HS-5 (cell line): ENCODE measurements at places on chromosomes 5 and 9.
A peak's percentile ranks its signal among the peaks of the same experiment; 100 is the strongest.

DNA sequence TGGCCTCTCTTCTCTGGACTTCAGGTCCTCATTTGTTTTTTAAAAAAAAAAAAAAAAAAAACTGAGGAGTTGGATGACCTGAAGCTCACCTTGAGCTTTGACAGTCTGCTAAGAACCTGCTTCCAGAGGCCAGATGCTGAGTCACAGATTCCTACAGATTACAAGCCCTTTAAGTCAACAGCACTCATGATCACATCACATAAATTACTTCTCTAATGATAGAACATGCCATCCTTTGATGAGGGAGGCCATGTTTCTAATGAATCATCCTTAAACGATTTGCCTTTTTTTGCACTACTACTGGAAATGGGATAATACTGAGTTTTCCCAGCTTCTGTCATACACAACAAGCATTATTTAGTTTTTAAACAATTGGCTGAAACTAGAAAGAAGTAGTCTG lies 34.2 kb upstream of the MYOT start:
- peak; percentile 71 for DNase-seq

GRCh38 chr5:139955053-139955605 lies 88.0 kb downstream of the NRG2 start:
- no peak for DNase-seq

GRCh38 chr9:118652258-118652657 lies 717.0 kb downstream of the BRINP1 start:
- DNase-seq: no peak

DNA sequence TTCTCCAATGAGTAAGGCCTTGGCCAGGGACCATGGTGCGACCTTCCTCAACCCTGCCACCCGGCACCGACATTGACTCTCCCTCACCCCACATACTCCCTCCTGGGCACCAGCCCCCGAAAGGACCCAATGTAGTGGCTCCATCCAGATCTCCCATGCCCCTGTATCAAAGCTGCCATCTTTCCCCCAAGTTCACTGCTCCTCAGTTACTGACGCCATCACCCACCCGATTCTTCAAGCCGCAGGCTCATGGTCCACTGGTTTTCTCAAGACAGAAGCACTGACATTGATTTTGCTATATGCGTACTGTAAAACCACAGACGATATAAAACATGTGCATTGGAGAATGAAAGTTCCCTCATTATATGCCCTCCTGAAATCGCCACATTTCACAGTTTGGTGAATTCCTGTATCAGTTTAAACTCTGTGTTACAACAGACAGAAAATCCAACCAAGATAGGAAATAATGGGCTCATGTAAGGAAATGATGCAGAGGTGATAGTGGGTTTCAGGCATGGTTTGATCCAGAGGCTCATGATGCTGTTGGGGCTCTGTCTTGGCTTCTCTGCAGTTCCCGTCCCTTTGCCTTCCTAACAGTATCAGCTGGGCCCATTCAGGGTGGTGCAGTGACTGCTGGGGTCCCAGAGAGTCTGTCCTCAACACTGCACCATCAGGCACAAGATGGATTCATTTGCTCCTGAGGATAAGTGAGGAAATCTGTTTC lies 207.3 kb upstream of the IER5L start:
- DNase-seq: no peak

GRCh38 chr9:91802391-91802790 lies 147.6 kb downstream of the ROR2 start:
- no peak for DNase-seq

GRCh38 chr5:18102733-18103132 lies 468.5 kb downstream of the TAF11L14 start:
- no peak for DNase-seq

- peak; percentile 91 for DNase-seq
Observed at GRCh38 chr9:89154651-89155336, 23.8 kb downstream of the SHC3 start.

GRCh38 chr5:100516285-100516684 lies 18.9 kb upstream of the FAM174A start:
- DNase-seq: no peak

- no peak for DNase-seq
Observed at GRCh38 chr9:6735422-6735821, 22.4 kb upstream of the KDM4C start.

- DNase-seq: no peak
Observed at GRCh38 chr9:32161720-32162119, 222.7 kb upstream of the ACO1 start.

- no peak for DNase-seq
Observed at GRCh38 chr5:68875351-68875750, 218.5 kb upstream of the SLC30A5 start.

DNA sequence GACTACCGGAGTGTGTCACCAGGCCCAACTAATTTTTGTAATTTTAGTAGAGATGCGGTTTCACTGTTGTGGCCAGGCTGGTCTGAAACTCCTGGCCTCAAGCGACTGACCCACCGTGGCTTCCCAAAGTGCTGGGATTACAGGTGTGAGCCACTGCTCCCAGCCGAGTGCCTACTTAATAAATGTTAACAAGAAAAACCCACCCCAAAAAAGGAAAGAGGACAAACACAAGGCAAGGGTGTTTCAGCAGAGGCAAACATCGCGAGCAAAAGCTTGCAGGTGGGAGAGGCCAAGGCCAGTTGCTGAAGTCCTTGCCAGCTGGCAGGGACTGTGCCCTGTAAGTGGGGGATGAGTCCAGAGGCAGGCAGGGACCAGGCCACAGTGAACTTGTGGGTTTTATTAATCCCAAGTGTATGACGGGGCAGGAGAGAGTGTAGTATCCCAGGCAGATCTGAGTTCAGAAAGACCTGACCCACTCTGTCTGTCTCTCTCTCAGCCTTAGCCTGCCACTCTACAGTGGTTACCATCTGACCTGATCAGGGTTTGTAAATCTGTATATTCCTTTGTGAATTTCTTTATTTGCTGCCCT lies 6.4 kb upstream of the FPGS start:
- no peak for DNase-seq

DNA sequence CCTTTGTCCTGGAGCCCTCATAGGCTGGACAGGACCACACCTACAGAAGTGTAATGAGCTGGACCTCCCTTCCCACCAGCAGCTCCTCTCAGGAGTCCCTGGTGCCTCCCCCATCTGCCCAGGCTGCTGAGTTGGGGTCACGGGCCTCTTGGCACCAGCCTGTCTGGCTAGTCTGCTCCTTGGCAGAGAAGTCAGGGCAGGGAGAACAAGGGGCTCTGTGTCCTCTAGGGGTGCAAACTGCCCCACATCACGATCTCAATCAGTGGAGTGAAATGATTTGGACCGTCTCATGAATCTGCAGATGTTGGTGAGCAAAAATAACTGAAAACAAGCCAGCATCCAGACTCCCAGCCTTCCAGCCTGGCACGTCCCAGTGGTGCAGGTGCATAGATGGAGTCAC lies 14.9 kb upstream of the GFPT2 start:
- no peak for DNase-seq

- DNase-seq: no peak
Observed at GRCh38 chr5:66671305-66671704, 75.1 kb downstream of the MAST4 start.

DNA sequence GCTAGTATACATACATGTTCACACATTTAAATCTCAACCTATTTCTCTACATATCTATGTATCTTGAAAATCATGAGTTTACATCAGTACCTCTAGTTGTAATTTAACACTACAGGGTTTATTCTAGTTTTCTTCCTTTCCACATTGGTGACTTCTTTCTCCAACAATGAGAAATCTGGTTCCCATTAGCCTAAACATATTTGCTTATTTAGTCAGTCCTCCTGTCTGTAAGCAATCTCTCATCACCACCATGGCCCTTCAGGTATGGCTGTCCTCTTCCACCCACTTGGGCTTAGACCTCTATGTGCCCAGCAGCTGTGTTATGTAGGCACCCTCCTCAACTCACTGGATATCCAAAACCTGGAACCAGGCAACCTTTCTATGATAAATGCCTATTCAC lies 8.0 kb upstream of the SPATA31D1 start:
- DNase-seq: peak; percentile 5

- no peak for DNase-seq
Observed at GRCh38 chr5:157449011-157449723, 10.8 kb upstream of the NIPAL4 start.

DNA sequence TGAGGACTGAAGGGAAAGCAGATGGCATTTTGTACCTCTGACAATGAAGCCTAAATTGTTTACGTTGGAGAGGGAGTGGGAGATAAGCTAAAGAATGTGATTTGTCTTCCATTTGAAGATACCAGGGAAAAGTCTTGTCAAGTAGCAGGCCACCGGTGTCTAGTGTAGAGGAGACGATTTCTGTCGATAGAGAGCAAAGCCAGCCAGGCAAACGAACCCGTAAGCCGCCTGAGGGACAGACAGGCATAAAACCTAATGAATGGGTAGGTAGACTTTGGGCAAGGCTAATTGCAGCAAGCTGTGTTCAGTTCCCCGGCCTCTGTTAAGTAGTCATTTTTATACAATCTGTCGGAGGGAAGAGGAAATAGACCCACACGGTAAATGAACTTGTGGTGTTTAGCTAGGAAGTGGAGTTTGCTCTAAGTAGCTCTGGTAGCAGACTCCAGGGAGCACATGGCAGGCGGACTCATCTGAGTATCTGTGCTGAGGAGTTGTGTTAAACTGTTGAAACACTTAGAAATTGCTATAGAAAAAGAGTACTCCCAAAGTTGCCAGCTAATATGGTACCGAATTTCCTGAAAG lies 28.8 kb downstream of the SMARCA2 start:
- DNase-seq: no peak

- peak; percentile 85 for DNase-seq
Observed at GRCh38 chr9:87599901-87600610, 102.4 kb downstream of the DAPK1 start.

- DNase-seq: no peak
Observed at GRCh38 chr9:127794001-127794791, 8.4 kb downstream of the CDK9 start.

DNA sequence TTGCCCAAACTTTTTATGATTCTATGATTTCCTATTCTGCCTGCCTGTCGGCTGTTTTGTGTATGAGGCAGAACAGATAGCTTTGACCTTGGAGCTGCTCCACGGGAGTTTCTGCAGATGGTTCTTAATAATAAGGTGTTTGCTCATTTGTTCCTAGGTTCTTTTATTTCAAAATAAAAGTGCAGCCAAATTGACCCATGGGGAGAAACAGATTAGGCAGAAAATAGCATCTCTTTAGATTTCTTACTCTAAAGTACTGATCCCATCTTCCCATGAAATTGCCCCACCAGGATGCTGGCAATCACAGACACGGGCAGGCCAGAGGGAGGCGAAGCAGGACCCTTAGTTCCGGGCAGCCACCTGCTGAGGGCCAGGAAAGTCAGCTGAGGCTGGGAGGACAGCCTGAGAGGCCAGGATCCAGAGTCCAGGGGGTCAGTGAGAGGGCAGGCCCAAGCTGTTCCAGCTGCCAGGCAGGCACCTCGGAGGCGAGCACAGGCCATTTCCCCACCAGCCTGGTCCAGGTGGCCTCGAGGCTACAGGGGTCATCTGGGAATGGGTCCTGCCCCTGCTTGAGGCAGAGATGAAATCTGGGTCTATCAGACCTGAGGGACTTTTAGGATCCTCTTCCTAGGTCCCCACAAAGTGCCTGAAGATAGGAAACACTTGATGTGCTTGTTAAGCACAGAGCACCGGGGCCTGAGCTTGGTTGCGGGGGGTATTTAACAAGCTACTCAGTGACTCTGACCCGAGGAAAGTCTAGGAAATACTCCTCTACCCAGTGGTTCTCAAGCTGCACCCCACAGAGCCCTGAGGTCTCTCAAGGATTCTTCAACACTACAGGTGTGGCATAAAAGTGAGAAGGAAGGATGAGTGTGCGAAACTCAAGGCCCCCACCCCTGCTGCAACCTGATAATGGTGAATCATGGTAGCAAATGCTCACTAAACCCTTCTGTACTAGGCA lies 145.4 kb downstream of the CMYA5 start:
- DNase-seq: no peak

- no peak for DNase-seq
Observed at GRCh38 chr9:95771556-95772246, 103.8 kb upstream of the ERCC6L2 start.

GRCh38 chr5:62306323-62306895 lies 403 bp downstream of the KIF2A start:
- no peak for DNase-seq

GRCh38 chr5:142645456-142645855 lies 40.4 kb downstream of the FGF1 start:
- DNase-seq: no peak

- DNase-seq: no peak
Observed at GRCh38 chr9:137067860-137068538, 2.4 kb downstream of the SAPCD2 start.

DNA sequence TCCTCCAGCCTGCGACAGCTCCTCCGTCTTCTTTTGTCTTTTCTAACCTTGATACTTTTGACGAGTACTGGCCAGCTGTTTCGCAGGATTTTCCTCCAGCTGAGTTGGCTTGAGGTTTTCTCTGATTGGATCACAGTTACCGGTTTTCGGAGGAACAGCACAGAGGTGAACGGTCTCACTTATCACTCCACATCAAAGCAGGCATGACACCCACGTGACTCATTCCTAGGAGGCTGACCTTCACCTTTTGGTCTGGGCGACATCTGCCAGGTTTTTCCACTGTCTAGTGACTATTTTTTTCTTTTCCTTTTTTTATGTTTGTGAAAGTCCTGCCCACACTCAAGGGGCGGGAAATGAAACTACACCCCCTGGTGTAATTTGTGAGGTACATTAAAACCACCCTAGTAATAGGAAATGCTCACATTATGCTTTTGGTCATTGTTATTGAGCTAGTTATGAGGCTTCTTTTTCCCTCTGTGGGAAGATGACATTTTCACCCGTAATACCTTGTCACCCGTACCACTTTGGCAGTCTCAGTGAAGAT lies 319.2 kb downstream of the GADD45G start:
- DNase-seq: no peak

- DNase-seq: no peak
Observed at GRCh38 chr9:135884328-135885035, 22.9 kb downstream of the CAMSAP1 start.

- DNase-seq: no peak
Observed at GRCh38 chr9:116361547-116361946, 208.0 kb downstream of the PAPPA start.

DNA sequence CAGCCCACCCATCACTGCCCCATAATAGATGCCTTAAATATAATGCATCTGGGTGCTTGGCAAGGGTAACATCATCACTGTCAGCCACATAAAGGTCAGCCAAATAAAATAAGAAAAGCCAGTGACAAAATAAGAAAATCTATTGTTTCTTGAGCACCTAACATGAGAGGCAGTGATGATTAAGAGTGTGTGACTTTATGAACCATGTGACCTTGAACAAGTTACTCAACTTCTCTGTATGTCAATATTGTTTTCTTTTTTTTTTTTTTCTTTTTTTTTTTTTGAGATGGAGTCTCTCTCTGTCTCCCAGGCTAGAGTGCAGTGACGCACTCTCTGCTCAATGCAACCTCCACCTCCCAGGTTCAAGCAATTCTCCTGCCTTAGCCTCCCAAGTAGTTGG lies 98.7 kb downstream of the CDK5RAP2 start:
- no peak for DNase-seq
